ENCODE measurements at places on chromosomes 16 and 17. TPM values are rescaled to one million over a fixed set of nuclear protein-coding genes. Genes with fewer than 3 reads are reported as not detected.

KRT32 gene
- not detected for total RNA-seq

RHBDL3 gene
- 5.5 TPM for total RNA-seq

C17orf107 gene
- 0.24 TPM for total RNA-seq

KRTAP4-1 gene
- 0.22 TPM for total RNA-seq

TPSB2 gene
- not detected for total RNA-seq

SOST gene
- not detected for total RNA-seq

PMFBP1 gene
- 0.05 TPM for total RNA-seq

MEIOC gene
- total RNA-seq = 1.3 TPM

PKMYT1 gene
- total RNA-seq = 89.7 TPM

MAP2K4 gene
- total RNA-seq = 34.9 TPM

CACNG1 gene
- not detected for total RNA-seq

FBXO39 gene
- total RNA-seq = not detected

FOXJ1 gene
- 0.34 TPM for total RNA-seq

KRT20 gene
- 0.27 TPM for total RNA-seq

OTOP3 gene
- total RNA-seq = not detected

SLC35G6 gene
- not detected for total RNA-seq

KRT9 gene
- not detected for total RNA-seq

TMC5 gene
- total RNA-seq = 5.4 TPM

ATP2A3 gene
- total RNA-seq = 5.1 TPM

ABCC12 gene
- 0.03 TPM for total RNA-seq

CD7 gene
- not detected for total RNA-seq

HIGD1B gene
- not detected for total RNA-seq

ANKS3 gene
- 20.5 TPM for total RNA-seq

UBE2I gene
- 168 TPM for total RNA-seq

IRX3 gene
- total RNA-seq = 5.2 TPM

KRT16 gene
- total RNA-seq = 1.3 TPM

KRTAP3-2 gene
- total RNA-seq = not detected

FOXC2 gene
- 1.8 TPM for total RNA-seq

RPTOR gene
- total RNA-seq = 30.7 TPM

SEPTIN12 gene
- total RNA-seq = not detected

RGS9 gene
- 7.2 TPM for total RNA-seq

CHP2 gene
- not detected for total RNA-seq

CAMKK1 gene
- total RNA-seq = 22.3 TPM

EVI2B gene
- not detected for total RNA-seq

NACA2 gene
- total RNA-seq = not detected

HEATR9 gene
- not detected for total RNA-seq

DGKE gene
- total RNA-seq = 2.8 TPM

OR1F1 gene
- 0.18 TPM for total RNA-seq

MYH3 gene
- total RNA-seq = 1.0 TPM

CYB561 gene
- total RNA-seq = 35.9 TPM

CDT1 gene
- total RNA-seq = 29.9 TPM

P2RX5 gene
- total RNA-seq = 27.4 TPM

TPSD1 gene
- not detected for total RNA-seq

FOXN1 gene
- not detected for total RNA-seq

MT1H gene
- not detected for total RNA-seq

ITGAL gene
- total RNA-seq = not detected

HOXB13 gene
- 2.1 TPM for total RNA-seq

KIF19 gene
- total RNA-seq = not detected

LDHD gene
- total RNA-seq = 0.46 TPM

TBX2 gene
- total RNA-seq = 3.7 TPM

JUP gene
- total RNA-seq = 103 TPM

RPS15A gene
- 2,434 TPM for total RNA-seq
